Purkinje cell (primary cell): ENCODE measurements at places on chromosomes 2 and 18. TPM values are rescaled to one million over a fixed set of nuclear protein-coding genes. Genes with fewer than 3 reads are reported as not detected.

The GPR45 gene
- polyA plus RNA-seq: not detected in 2 replicates

The ANKRD30B gene
- 2.1 TPM in 1 of 2 replicates, not detected in the other for polyA plus RNA-seq

The RAB12 gene
- 36.4 and 42.8 TPM in 2 replicates for polyA plus RNA-seq

The ANKRD30BL gene
- polyA plus RNA-seq: 0.35 TPM in 1 of 2 replicates, not detected in the other

The RGPD4 gene
- polyA plus RNA-seq: 0.08 TPM in 1 of 2 replicates, not detected in the other

The PRSS56 gene
- not detected in 2 replicates for polyA plus RNA-seq

The HNMT gene
- polyA plus RNA-seq: 64.3 and 81.6 TPM in 2 replicates

The DNPEP gene
- polyA plus RNA-seq: 14.2 and 14.7 TPM in 2 replicates

The STEAP3 gene
- not detected in 2 replicates for polyA plus RNA-seq

The FSHR gene
- not detected in 2 replicates for polyA plus RNA-seq

The YES1 gene
- polyA plus RNA-seq: 2.1 and 4.1 TPM in 2 replicates

The SLC1A4 gene
- polyA plus RNA-seq: 8.8 and 11.3 TPM in 2 replicates

The SAP130 gene
- 5.7 and 6.2 TPM in 2 replicates for polyA plus RNA-seq

The GPBAR1 gene
- not detected in 2 replicates for polyA plus RNA-seq

The IL36B gene
- not detected in 2 replicates for polyA plus RNA-seq

The MRPS9 gene
- polyA plus RNA-seq: 82.9 and 126 TPM in 2 replicates

The NAT8 gene
- polyA plus RNA-seq: 2.2 TPM in 1 of 2 replicates, not detected in the other

The CROCC2 gene
- polyA plus RNA-seq: not detected in 2 replicates

The SCG2 gene
- polyA plus RNA-seq: 2.8 and 35.8 TPM in 2 replicates

The UBXN2A gene
- 2.8 TPM in 2 replicates for polyA plus RNA-seq

The NDC80 gene
- 0.39 TPM in 1 of 2 replicates, not detected in the other for polyA plus RNA-seq

The MBD2 gene
- 13.4 and 22.4 TPM in 2 replicates for polyA plus RNA-seq

The SIX2 gene
- not detected in 2 replicates for polyA plus RNA-seq

The CYP26B1 gene
- 1.1 and 2.8 TPM in 2 replicates for polyA plus RNA-seq

The AOX1 gene
- 5.8 and 7.5 TPM in 2 replicates for polyA plus RNA-seq

The FBXO15 gene
- 9.5 and 25.9 TPM in 2 replicates for polyA plus RNA-seq

The TMEM169 gene
- 1.9 and 2.9 TPM in 2 replicates for polyA plus RNA-seq

The NYAP2 gene
- polyA plus RNA-seq: 0.43 and 2.1 TPM in 2 replicates

The SERPINB11 gene
- polyA plus RNA-seq: 1.2 TPM in 1 of 2 replicates, not detected in the other

The DRC1 gene
- polyA plus RNA-seq: not detected in 2 replicates

The PIEZO2 gene
- 0.16 TPM in 1 of 2 replicates, not detected in the other for polyA plus RNA-seq

The CHN1 gene
- polyA plus RNA-seq: 2,135 and 2,644 TPM in 2 replicates

The LRATD1 gene
- polyA plus RNA-seq: 1.2 and 6.2 TPM in 2 replicates
